HAP-1 (cell line): ENCODE measurements at places on chromosomes 6 and 20.

GRCh38 chr6:144602523-144603180 lies 317.5 kb downstream of the UTRN start:
- DNase-seq: no peak

DNA sequence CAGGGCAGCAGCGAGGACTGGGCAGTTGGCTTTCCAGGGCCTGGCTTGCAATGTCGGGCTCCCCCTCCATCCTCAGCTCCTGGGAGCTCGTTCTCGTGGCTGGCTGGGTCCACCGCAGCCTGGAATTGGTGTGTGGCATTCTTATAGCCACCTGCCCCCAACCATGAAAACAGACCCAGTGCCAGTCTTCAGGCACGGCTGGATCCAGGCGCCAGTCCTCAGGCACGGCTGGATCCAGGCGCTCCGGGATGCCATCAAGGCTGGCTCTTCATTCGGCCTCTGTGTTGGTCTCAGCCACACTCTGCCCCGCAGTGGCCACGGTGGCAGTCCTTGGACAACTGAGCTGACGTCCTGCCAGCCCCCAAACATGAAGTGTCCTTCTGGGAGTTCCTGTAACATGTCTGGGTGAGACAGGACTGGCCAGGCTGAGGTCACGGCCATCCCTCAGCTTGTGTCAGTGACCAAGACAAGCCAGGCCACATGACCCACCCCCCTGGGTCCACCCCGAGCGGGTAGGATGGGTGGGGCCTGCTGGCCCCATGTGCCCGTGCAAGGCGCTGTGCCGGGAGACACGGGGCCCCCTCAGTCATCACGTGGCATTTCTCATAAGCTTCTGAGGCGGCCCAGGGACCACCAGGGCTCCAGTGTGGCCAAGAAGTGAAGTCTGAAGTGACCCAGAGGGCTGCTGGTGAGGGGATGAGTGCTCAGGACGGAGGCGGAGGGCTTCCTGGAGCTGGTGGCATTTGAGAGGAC lies 99.0 kb downstream of the TAF4 start:
- peak; percentile 4 for DNase-seq

DNA sequence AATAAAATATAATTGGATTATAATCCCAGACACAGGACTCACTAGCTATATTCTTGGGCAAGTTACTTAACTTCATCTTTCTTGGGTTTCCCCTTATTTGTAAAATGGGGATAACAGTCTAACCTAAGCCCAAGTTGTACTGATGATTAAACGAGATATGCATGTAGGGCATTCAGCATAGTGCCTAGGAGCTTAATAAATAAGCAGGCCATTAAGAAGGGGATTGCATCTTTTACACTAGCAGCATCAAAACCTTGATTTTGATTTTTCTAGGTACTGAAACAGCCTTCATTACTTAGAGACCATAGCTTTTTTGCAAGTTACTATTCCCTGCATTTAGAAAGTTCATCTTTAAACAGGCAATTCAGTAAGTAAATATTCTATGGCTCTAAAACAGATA lies 2.2 kb upstream of the QKI start:
- no peak for DNase-seq

DNA sequence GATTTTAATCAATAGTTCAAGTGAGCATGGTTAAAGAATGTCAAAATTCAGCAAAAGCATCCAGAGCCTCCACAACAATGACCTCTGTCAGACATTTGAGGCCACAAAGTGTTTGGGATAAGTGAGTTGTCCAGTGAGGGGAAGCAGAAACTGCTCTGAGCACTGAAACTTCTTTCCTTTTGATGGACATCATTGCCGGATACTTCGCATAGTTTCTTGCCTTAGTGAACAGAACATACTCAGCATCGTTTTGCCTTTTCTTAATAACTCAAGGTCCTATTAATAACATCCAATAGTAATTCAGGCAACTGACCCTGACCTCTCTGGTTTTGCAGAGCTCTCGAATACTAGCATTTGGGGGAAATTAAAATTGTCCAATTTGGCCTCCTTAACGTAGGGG lies 78.6 kb downstream of the EDN3 start:
- DNase-seq: no peak

GRCh38 chr6:14380086-14380820 lies 262.7 kb downstream of the CD83 start:
- DNase-seq: peak; percentile 76

- no peak for DNase-seq
Observed at GRCh38 chr6:85537055-85537494, 56.6 kb downstream of the SNX14 start.
